RKO (cell line): ENCODE measurements at places on chromosomes 4 and X.

DNA sequence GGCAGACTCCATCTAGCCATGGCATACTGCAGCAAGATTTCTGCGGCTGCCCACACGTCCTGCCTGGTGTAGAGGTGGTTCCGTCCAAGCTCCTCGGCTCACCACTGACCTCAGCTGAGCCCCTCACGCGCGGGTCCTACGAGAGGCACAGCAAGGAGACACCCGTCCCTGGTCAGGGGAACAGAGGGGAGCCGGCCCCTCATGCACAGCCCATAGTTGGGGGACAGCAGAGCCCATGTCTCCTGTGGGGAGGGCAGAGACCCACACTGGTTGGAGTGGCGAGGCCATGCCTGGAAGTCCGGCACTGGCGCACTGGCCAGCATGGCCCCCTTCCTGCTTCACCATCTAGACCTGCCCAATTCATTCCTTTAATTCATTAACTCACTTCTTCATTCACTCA is 80.8 kb downstream of the HTRA3 start:
- DNase-seq: no peak

DNA sequence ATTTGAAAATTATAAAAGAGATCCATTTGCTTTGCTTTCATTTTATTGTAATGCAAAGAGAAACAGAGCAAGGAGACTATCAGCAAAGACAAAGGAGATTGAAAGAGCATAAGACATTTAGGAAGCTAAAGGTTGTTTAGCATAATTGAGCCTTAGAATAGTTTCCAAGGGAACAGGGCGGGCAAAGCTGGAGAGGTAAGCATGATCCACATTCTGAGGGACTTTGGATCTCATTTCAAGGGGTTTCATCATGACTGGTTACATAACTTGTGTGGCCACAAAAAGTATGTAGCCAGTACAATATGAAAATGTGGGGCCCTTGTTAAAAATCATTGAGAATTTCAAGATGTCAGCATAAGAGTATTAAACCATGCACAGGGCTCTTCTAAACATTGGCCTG is 406.5 kb downstream of the RPA4 start:
- DNase-seq: no peak

DNA sequence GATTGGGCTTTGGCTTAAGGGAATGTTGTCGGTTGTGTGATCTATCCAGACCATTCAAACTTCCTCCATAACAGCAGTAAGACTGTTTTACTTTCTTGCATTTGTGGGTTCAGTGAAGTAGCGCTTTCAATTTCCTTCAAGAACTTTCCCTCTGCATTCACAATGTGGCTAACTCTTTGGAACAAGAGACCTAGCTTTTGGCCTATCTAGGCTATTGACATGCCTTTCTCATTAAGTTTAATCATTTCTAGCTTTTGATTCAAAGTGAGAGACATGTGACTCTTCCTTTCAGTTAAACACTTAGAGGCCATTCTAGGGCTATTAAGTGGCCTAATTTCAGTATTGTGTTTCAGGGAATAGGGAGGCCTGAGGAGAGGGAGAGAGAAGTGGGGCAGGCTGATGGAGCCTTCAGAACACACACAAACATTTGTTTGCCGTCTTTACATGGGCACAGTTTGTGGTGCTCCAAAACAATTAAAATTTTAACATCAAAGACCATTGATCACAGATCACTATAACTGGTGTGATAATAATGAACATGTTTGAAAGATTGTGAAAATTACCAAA is 34.1 kb downstream of the ADH5 start:
- DNase-seq: no peak

GRCh38 chr4:169084954-169085353 is 74.9 kb upstream of the CBR4 start:
- no peak for DNase-seq

DNA sequence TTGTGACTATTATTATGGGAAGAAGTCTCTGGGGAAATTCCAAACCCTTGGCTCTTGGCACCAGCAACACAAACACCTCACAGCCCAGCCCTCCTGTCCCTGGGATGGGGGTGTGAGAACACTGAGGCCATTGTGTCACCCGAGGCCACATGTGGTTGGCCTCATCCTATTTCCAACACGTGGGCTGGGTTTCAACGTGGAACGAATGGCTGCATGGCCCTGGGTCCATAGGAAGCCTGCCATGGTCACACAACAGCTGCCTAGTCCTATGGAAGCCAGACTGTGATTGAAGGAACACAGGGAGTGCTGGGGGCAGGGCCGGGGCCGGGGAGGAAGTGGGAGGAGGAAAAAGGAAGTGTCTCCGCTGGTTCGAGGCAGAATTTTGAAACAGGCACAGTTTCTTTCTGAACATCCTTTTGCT is 10.0 kb downstream of the CLCN4 start:
- no peak for DNase-seq

GRCh38 chr4:169070895-169071218 is 60.8 kb upstream of the CBR4 start:
- no peak for DNase-seq

- DNase-seq: no peak
Observed at GRCh38 chr4:123443401-123444289, 47.0 kb downstream of the SPRY1 start.

GRCh38 chr4:89836031-89836745 is 773 bp downstream of the SNCA start:
- no peak for DNase-seq

DNA sequence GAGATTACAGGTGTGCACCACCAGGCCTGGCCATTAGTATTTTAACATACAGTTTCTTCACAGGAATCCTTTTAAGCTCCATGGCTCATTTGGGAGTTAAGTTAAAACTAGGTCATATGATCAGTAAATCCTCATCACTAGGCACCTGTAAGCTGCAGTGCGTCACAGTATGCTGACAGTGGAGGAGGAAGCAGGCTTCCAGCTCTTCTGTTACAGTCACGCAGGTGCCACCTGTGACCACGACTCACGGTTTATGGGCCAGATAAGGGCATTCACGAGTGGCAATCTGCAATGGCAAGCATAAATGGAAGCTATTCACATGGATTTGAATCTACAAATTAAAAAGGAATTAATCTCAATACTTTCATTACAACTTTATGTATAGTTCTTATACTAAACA is 129.4 kb upstream of the BCOR start:
- DNase-seq: no peak

DNA sequence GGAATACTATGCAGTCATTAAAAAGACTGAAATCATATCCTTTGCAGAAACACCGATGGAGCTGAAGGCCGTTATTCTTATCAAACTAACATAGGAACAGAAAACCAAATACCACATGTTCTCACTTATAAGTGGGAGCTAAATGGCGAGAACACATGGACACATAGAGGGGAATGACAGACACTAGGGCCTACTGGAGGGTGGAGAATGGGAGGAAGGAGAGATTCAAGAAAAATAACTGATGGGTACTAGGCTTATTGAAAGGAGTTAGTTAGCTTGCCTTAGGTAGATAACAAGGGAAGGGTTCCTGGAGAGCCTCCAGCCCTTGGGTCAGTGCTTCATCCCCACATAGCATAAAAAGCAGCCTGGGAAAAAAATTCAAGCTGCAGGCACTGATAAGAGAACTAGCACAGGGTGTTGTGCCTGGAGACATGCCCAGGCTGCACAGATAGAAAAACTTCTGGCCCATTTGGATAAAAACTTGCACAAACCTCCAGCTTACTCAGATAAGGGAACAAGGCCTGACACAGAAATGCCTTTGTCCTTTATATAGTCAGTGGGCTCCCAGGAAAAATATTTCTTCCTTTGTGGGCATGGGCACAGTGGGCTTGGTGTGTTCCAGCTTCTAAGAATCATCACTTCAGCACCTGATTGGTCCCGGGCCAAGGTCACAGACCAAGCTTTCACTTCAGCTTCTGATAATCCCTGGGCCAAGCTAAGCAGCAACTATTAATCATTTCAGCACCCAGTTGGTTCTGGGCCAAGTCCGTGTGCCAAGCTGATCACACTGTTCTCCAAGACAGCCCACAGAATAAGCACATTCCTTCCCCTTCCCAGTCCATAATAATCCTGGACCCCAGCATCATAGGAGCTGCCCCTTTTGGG is 23.1 kb upstream of the PWWP3B start:
- DNase-seq: no peak

DNA sequence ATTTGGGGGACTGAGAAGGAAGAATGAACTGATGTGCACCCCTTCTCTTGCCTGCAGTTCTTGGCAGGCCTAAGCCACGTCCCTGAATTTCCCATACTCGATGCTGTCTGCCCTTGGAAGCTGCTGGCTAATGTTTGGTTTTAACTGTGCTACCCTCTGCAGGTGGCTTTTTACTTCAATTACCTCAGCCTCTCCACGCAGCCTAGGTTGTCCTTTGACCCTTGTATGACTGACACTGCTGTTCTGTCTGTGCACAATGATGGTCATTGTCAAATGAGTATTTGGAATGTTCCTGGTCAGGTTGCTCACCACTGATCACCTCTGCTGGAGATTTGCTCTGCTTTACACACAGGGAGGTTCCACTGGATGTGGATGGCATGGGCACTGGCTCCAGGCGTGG is 137.1 kb downstream of the ZNF518B start:
- DNase-seq: no peak

GRCh38 chr4:184053434-184053833 is 148.3 kb downstream of the STOX2 start:
- DNase-seq: no peak

- no peak for DNase-seq
Observed at GRCh38 chr4:118967393-118967792, 78.7 kb downstream of the SYNPO2 start.

GRCh38 chrX:121245763-121246162 is 198.4 kb downstream of the GLUD2 start:
- DNase-seq: no peak

DNA sequence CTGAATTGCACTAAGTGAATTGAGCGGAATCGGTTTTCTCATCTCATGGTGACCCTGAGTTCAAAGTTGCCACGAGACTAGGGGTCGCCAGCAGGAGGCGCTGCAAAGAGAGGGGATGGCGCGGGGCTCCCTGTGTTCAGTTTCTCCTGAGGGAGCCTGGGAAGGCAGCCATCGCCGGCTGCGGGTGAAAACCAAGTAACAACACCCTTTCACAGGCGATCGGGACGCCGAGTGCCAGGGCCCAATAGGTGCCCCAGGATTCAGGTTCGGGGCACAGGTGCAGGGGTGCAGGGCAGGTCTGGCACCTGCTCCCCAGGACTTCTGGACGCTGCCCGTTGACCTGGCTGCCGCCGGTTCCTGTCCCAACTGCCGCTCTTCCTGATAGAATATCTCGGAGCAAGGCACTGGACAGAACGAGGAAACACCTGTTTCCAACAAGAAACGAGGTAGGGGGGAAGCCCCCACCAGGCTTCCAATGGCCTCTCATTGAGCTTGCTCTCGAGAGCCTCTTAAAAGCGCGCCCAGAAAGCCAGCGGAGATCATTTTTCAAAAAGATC is 1.1 kb upstream of the FGF16 start:
- DNase-seq: no peak

GRCh38 chr4:80840396-80840795 is 190.1 kb upstream of the BMP3 start:
- no peak for DNase-seq

DNA sequence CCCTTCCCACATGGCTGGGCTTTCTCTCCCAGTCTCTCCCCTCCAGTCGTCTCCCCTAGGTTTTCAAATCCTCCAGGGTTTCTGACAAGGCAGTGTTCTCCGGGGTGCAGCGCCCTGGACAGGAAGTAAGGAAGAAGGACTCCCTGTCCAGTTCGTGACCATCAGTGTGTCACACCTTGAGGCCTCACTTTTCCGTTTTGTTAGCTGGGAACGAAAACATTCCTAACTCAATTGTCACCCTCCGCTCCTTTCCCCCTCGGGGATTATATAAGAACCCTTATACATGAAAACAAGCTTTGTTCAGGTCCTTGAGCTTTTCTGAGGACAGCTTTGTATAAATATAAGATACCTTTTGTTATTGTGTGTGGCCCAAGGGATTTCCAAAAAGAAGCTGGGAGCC is 92.1 kb downstream of the KDR start:
- no peak for DNase-seq
